ENCODE measurements at places on chromosomes 13 and 19.

DNA sequence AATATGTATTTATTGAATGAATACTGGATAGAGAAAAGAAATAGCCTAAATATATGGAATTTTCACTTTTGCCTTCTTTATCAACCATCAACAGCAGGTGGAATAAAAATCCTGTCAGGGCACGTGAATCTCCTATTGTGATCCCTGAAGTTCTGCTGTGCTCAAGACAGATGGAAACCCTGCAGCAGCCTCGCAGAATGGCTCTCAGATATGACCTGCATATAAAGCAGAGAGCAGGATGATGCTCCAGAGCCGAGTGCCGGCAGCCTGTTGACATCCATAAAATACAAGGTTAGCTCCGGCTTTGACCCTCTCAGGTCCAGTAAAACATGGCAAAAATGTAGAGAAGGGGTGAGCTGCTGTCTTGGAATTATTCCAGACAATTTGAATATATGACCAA lies 659.3 kb downstream of the DIAPH3 start:
- no peak for DNase-seq

- DNase-seq, result no peak
Observed at GRCh38 chr19:10977742-10978092, 16.9 kb downstream of the SMARCA4 start.

GRCh38 chr13:99227909-99228688 lies 27.4 kb downstream of the UBAC2 start:
- no peak for DNase-seq

- no peak for DNase-seq
Observed at GRCh38 chr13:96091164-96092117, 1.5 kb downstream of the HS6ST3 start.

DNA sequence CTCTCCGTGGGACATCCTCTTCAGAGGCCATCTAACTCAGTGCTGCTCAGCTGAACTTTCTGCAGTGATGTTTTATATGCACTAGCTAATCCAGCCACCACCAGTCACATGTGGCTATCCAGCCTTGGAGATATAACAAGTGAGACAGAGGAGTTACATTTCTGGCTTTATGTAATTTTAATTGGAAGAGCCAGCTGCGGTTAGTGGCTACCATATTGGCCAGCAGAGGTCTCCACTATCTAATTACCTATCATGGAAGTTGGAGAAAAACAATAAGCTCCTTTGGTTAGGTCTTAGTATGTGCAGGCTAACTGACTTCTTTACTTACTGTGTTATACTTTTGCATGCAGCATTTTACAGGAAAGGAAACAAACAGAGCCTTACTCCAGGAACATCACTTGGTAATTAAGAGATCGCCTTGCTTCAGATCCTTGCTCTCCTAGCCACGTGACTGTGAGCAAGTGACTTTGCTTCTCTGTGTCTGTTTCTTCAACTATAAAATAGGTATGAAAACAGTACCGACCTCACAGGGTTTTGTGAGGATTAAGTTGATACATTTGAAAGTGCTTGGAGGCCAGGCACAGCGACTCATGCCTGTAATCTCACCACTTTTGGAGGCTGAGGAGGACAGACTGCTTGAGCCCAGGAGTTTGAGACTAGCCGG lies 1.6 kb upstream of the KLK10 start:
- peak; percentile 58 for DNase-seq

GRCh38 chr13:60318186-60318585 lies 78.8 kb upstream of the TDRD3 start:
- DNase-seq, result no peak

GRCh38 chr13:95368998-95369397 lies 67.7 kb upstream of the ABCC4 start:
- DNase-seq, result no peak

DNA sequence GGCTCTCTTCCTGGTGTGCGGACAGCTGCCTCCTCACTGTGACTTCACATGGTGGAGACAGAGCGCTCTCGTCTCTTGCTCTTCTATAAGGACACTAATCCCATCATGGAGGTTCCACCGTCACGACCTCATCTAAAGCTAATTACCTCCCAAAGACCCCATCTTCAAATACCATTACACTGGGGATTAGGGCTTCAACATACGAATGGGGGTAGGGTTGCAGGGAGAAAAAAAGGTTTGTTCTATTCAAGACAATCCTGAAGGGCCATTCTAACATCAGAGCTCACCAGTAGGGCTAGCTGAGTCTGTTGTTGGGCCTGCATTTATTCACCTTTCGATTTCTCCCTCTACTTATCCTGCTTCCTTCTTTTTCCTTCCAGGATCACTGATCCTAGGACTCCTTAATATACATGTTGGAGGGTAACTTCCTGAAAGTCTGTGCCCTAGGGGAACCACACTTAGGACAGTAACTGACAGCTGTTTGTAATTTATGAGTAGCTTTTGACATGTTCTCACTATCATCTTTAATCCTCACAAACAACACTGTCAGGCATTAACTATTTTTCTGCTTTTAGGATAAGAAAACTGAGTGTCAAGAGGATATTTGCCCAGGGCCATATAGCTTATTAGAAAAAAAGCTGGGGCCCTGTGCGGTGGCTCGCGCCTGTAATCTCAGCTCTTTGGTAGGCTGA lies 18.8 kb upstream of the GTF2F2 start:
- no peak for DNase-seq

DNA sequence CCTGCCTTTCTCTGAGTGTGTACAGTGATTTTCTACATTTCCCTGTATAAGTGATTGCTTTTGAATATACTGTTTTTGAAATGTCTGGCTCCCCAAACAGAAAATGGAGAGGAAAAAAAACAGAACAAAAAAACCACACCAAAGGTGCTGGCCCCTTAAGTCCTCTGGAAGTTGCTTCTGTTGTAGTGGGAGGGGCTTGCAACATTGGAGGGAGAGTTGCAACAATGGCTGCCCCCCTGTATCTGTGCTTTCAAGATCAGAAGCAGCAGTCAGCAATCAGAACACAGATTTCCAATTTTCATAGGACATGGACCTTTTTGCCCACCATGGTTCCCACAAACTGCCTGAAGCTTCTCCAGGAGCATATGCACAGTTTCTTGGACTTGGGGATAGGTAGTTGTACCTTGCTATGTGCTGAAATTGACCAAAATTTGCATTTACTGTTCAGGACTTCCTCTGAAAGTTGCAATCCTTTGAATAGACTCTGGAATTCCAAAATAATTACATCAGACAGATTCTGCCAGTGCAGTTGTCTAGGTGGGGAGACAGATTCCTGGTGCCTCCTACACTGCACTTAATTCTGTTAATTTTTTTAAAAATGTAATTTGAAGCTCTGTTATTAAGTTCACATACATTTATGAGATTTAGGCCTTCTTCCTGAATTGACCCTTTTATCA lies 13.8 kb downstream of the BIVM start:
- DNase-seq, result no peak

DNA sequence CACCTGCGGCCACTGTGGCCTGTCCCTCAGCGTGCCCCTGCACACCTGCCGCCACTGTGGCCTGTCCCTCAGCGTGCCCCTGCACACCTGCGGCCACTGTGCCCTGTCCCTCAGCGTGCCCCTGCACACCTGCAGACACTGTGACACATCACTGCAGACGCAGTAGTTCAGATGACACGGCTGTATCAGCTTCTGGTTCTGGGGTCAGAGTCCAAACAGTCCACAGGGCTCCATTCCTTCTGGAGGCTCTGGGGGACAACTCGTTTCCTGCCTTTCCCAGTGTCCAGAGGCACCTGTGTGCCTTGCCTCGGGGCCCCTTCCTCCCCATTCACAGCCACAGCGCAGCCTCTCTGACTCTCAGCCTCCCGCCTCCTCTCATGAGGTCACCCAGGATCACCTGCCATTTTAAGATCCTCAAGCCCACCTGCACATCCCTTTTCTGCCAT lies 5.5 kb downstream of the SF3A2 start:
- no peak for DNase-seq

DNA sequence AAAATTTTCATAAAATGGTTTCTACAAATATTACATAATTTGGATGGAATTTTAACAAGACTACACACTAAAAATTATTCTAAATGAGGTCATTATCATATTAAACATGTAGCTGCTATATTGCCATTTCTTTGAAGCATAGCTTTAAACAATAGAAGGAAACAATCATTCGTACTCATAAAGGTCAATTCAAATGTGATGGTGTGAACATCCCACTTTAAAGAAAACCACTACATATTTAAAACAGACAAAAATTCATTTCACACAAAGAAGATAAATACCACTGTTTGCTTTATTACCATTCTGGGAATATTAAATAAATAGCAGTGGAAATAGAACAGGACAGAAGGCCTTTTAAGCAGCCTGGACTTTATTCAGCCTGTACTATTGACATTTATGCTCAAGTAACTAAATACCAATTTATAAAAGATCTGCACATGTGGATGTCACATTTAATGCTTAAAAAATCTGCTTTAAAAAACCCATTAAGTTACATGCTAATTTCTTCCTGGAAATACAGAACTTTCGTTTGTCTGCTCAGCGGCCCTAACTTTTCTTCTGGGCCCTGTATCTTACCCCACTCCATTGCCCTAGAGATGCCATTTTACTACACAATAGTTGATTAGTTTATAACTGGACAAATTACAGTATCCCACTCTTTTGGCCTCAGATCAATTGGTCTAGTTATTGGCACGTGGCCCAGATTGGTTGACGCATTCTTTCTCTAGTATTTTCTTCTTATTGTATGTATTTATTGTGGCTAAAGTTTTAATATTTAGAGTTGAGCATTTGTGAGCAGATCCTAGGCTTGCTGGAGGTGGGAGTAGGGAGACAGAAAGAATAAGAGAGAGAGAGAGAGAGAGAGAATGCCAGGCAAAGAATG lies 215.1 kb upstream of the SPRY2 start:
- no peak for DNase-seq

DNA sequence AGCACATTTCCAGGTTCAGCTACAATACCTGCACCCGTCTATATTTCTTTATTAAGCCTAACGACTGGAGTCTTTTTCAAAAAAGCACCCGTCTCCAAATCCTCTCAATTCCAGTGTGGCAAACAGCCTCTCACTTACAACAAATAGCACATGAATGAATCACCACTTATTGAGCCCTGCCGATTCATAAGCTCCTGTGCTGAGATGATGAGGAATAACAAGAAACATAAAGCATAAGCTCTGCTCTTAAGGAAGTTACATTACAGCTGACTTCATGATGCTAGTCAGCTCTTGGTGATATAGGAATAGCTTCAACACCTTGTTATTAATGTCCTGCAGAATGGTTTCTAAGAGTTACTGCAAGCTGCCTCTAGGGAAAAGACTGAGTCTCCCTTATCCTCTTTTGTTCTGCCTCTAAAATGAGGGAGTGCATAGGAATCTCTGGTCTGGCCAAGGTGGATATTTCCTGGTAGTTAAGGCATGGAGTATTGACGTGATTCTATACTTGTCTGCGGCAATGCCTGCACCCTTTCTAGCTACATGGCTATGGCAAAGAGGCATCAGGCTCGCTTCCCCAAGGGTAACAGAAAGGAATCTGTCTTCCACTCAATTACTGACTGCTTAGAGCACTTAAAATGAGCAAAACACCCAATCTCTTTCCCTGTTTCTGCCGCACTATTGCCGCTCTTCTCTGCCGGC lies 195.7 kb downstream of the KLF12 start:
- peak; percentile 90 for DNase-seq

- no peak for DNase-seq
Observed at GRCh38 chr13:49093376-49093775, 117.7 kb downstream of the FNDC3A start.

DNA sequence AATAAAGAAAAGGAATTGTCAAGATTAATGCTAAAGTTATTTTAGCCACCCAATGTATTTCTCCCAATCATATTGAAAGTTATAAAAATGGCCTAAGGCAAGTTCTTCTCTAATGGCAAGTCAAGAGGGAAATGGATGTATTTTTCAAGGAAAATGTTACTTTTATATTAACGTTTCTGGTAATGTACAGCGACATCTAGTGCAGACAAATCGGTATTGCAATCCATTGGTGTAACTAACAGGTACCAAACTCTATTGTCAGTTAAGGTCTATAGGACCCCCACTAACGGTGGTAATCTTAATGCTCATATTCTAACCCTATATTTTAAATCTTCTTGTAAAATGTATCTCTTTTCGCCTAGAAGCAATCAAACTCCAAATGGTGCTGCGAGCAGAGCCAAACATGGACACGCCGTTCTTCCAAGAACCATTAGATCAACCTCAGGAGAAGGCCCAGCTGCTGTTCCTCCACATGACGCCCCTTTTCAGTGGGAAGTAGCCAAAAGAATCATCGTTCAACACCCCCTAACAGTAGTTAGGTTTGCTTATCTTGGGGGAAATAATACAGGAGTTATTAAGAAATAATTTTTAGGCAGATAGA lies 98.5 kb upstream of the PABPC3 start:
- DNase-seq, result peak; percentile 42

- DNase-seq, result no peak
Observed at GRCh38 chr13:38514575-38514974, 164.9 kb downstream of the UFM1 start.

GRCh38 chr13:110680852-110681251 lies 25.1 kb downstream of the CARS2 start:
- peak; percentile 29 for DNase-seq

- no peak for DNase-seq
Observed at GRCh38 chr19:47820410-47820809, 1.3 kb upstream of the CRX start.

GRCh38 chr13:27258637-27259386 lies 7.5 kb downstream of the RPL21 start:
- DNase-seq, result no peak

DNA sequence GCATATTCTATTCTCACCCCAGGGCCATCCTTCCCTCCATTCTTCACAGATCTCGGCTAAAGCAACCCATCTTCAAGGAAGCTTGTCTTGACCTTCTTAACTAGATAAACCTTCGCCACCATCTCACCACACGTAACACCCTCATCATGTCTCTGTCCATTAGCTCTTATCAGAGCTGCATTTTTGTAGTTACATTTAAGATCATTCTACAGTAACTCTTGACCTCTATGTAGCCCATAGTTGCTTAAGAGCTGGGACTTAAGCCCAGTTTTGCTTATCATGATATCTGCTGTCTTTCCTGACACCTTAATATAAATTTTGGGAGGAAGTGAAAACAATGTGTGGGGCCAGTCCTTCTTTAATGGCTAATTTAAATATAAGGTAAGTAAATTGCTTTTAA lies 345.1 kb downstream of the MTUS2 start:
- no peak for DNase-seq

GRCh38 chr19:13557756-13558398 lies 51.6 kb upstream of the CACNA1A start:
- no peak for DNase-seq

DNA sequence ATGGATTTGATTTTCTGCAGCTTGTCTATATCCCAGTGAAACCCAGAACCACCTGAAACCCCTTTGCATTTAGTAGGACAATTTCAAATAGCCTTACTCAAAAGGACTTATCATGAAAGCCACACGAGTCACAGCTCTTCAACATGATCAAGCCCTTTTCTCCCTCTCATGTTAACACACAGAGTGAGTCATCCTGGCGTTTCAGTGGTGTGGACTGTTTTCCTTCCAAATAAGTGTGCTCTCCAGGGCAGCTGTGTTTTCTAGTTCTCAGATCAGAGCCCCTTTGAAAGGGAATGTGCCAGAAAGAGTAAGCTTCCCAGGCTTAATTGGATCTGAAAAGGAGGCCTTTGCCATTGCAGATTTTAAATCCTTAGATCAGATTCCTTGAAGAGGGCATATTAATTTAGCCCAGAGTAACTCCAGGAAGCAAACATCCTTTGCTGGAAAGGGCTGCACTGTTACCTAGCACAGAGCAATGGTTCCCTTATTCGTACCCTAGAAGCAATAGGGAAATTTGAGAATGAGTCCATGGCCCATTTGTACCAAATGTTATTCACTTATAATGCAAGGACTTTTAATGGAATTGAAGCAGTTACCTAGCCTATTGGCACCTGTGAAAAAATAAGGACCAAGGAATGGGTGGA lies 51.3 kb downstream of the ERICH6B start:
- DNase-seq, result peak; percentile 77

GRCh38 chr19:33691030-33691427 lies 69.3 kb downstream of the CHST8 start:
- no peak for DNase-seq
